IPS-NIHi11 (cell line): ENCODE measurements at places on chromosomes 7 and 10.

DNA sequence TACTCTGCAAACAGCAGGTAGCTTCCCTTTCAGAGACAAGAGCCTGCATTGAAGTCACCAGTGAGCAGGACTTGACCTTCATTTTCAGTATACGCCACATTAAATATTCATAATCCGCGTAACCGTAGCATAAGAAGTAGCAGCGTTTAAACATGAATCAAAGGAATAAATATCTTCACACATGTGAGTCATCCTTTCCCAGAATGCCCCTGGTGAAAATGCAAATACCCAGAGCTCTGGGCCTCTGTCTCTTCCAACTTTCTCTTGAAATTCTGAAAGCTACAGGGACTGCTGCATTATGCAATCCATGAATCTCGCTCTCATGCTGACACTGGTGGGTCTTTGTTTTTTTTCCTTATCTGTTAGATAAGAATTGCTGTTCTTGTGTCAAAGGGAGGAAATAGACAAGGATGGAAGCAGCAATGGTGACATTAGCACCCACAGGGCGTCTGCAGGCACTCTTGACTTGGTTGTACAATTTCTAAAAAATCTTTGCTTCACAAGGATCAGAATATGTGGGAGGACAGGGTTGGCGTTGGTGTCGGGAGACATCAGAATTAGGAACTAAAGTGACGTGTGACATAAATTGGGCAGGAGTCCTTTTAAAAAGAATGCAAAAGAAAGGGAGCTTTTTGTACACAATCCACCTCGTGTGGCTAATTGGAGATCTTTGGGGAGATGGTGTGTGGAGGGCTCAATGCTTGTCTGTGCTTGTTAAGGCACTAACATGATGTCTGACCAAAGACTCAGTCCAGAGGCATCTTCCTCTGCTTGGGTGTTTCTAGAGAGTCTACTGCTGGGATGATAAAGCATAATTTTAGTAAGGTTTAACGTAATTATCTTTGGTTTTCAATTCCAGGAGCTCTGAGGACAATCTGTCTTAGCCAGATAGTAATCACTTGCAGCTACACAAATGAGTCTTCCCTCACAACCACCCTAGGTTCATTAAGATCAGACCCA, 390.3 kb downstream of the KCNMA1 start:
- DNase-seq = no peak

GRCh38 chr10:59557052-59557451, 152.6 kb downstream of the SLC16A9 start:
- DNase-seq = peak; percentile 47

GRCh38 chr7:33711231-33712019, 193.9 kb upstream of the BMPER start:
- no peak for DNase-seq

DNA sequence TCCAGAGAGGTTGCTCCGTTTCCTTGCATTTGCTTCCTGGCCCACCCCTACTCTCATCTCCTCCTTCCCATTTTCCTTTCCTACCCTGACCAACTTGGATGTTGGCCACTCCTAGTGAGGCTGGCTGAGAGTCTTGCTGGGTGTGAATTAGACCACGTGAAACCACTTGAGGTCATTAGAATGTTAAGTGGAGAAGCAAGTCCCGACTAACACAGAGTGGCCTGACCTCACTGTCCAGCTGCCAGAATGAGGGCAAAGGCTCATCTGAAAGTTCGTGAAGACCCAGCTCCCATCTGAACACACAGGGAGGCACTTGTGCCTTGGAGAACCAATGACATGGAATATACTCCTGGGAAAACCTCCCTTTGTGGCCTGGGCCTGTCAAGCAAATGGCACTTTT, 80.8 kb downstream of the WDR11 start:
- DNase-seq = no peak

DNA sequence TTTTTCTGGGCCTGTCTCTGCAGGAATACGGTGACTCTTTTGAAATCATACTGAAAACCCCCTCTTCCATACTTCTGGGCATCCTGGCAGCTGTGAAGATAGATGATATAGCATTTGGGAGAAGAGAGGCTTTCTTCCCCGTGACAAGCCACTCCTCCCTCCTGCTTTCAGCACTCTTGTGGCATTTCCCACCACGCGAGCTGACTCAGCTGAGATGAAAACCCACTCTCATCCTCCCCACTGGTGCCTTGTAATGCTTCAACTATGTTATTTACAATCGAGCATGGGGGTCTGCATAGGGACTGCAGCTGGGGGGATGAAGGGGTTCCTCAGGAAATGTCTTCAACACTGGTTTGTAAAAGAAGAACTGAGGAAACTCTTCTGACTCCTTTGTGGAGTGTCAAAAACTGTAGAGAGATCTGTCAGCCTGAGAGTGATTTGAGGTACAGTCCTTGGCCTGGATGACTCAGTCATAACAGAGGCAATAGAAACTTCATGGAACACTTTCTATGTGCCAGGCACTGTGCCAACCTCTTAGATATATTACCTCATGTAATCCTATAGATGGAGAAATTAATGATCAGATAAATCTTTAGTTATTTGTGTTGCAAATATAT, 1.7 kb upstream of the TBATA start:
- DNase-seq = no peak

DNA sequence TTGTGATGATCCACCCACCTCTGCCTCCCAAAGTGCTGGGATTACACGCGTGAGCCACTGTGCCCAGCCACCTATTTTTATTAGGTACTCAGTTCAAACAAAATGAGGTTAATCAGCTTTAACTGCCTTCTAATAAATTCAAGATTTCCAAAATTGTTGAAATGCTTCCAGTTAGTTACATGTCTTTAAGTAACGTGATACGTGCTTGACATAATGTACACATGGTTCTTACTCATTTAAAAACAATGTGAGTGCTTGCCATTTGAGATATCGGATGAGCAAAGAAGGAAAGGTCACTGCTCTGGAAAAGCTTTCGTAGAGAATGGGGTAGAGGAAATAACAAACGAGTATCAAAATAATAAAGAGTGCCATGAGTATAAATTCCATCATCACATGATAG, 83.6 kb downstream of the KMT2E start:
- no peak for DNase-seq

- DNase-seq = peak; percentile 96
These were observed at the start of gene DNAJB6 for GRCh38 chr7:157336383-157337315. Gene DNAJB6 (plus strand): TSS chr7:157337004. CDS start chr7:157358573, 21,569 bp downstream.

DNA sequence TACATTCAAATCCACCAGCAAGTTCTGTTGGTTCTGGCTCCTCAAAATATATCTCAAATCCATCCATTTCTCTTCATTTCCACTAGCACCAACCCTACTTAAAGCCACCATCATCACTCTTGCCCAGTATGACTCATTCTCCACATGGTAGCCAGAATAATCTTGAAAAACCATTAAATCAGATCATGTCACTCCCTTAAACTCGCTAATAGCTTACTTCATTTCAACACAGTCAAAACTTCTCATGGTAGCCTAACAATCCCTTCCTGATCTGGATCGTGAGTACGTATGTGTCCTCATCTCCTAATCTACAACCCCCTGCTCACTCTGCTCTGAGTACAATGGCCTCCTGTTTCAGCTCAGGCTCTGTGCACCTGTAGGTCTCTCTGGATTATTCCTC, 8.7 kb downstream of the EPC1 start:
- DNase-seq = no peak

DNA sequence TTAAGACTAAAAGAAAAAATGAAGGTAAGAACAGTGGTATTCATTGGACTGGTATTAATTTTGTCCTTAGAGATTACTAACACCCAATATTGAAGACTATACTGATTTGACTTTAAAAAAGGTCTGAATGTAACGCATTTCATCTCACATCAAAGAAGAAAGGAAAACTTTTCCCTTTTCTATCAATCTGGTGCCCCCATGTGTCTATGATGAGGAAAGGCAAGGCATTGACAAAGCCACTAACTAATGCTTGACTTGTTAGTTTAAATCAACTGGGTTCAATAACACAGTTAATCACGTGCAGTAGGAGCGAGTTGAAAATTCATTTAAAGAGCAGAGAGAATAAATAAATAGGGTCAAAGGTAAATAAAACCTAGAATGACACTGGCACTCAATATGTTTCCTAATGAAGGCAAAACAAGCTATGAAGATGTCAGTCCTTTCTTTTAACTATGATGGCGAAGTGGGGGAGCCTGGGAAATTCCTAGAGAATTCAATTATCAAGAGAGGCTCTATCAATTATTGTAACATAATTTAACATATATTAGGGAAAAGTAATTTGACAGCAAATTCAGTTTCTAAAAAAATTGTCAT, 180.9 kb downstream of the ANK3 start:
- peak; percentile 23 for DNase-seq

- DNase-seq = no peak
These were observed 161.9 kb downstream of the DNAJB6 start for GRCh38 chr7:157498657-157499056.

- no peak for DNase-seq
These were observed 135.7 kb downstream of the LCOR start for GRCh38 chr10:96967847-96968246.

DNA sequence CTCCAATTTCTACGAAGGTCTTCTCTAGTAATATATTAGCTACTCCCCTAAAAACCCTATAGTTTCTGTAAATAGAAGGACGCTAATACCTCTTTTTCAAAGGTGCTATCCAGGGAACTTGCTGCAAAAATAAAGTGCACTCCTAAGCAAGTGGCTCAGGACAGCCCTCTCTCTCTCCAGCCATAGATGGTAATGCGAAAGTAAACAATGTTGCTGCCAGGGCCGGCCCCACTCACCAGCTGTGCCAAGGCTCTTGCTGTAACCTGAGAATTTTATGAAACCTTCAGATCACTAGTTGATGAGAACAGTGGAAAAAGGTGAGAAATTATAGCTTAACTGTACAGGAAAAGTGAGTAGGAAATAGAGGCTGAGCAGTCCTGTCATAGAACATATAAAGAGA, 10.9 kb upstream of the TAS2R39 start:
- DNase-seq = peak; percentile 38

DNA sequence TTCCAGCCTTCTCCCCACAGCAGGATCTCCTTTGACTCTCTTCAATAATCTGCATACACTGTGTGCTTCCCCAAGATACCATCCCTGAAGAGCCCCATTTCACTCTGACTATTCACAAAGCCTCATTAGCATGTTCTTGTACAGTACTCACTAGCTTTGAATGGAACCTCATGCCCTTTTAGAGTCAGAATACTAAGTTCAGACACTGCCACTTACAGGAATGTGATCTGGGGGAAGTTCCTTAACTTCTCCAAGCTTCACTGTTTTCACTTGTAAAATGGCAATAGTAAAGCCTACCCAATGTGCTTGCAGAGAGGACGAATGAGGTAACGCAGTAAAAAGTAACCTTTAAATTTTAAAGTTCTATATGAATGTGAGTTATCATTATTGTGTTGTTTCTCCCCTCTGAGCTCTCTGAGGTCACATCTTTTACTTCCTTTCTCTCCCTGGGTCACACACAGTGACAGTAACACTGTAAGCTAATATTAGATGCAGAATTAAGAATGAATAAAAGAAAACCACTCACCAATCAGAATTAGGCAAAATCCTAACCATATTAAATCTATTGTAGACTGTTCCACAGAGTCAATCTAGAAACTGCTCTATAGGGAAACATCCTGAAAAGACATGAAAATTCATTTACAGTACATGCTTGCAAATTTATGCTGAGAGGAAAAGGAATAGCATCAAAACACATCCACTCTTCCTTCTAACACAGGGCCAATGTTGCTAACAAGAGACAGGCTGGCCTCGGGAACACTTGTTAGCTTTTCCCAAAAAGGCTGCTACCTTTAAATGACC, 64.2 kb upstream of the IL6 start:
- DNase-seq = no peak

DNA sequence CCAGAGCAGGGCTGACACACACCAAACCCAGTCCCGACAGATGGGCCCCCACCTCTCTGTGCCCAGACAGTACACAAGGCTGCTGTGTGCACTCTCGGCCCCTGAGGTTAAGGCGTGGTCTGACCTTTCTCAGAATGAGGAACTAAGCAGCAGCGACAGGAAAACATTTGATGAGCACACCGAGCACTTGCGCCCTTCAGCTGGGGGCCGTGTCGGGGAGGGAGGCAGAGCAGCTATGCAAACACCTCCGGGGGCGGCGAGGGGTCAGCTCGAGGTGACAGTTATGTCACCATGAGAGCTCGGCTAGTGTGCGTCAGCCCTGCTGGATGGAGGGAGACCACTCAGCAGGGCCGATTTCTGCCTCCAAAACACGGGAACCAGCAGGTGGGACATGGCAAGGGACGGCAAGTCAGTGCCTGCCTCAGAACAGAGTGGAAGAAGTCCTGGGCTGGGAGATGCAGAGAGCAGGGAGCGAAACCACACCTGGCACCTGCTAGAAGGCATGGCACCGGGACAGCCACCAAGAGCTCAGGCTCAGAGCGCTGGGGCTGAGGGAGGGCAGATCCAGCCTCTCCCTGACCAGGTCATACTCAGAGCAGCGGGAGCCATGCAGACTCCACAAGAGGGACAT, 57.4 kb downstream of the CHST15 start:
- DNase-seq = no peak

GRCh38 chr7:137975768-137976167, 26.1 kb downstream of the CREB3L2 start:
- no peak for DNase-seq

- DNase-seq = peak; percentile 2
These were observed 6.9 kb upstream of the PFKFB3 start for GRCh38 chr10:6195846-6196245.

DNA sequence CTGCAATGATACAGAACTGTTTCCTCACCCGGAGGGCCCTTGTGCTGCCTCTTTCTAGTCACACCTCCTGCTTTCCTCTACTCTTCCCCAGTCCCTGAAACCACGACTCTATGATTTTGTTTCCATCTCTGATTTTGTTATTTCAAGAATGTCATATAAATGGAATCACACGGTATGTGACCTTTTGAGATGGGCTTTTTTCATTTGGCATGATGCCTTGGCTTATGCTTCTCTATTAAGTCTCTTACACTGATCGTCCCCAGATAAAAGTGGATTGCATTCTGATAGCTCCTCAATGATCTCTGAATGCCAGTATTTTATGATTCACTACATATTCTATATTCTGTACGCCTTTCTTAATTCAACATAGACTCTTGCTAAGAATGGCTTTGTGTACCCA, 78.2 kb downstream of the GALNT11 start:
- no peak for DNase-seq

- no peak for DNase-seq
These were observed 127.0 kb downstream of the CCNY start for GRCh38 chr10:35463105-35463867.

- DNase-seq = no peak
These were observed 154.3 kb upstream of the LAMB4 start for GRCh38 chr7:108284349-108285002.

DNA sequence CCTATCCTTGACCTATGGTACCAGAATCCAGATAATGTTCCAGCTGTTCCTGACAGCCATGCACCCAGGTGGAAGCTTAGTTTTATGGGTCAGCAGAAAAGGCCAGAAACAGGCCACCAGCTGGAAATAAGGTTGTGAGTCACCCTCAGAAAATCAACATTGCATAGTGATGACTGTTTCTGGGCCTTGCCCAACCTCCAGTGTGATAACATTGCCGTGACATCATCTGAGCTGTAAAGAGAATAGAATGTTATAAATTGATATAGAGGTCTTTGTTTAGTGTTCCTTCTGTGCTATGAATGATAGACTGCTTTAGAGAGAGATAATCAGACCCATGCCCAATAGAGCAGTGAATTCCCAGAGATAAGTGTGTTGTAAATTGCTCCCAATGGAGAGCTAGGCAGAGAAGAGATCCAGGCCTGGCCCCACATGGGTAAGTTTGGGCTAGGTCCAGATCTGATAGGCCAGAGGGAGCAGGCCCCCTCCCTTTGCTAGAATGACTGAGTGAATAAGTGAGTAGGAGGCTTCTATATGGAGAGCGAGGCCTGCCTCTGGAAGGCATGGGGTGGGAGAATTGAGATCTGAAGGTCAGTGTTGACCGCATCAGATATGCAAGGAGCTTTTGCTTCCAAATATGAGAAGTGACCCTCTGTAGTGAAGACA, 14.2 kb upstream of the HPS1 start:
- DNase-seq = no peak
